Suppressor macrophage treated with lipopolysaccharide for 1 hour (primary cell): ENCODE measurements at places on chromosomes 5 and 9.
A peak's percentile ranks its signal among the peaks of the same experiment; 100 is the strongest.

DNA sequence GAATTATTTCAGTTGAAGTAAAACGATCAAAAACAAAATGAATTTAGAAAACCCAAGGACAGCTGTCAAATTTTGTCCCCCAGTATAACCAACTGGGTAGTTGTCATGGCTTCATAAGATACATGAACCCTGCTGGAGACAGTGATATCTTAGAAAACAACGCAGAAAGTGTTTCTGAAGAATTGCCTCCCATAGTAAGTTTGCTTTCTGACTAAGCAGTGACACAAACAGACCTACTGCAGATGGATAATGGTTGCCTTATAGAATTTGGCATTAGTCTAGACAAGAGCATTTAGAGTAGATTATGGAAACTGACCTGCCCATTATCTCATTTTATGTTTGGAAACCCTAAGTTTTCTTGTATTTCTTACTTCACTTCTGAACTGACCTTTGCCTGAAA, 187.7 kb upstream of the KCNN2 start:
- DNase-seq: no peak

DNA sequence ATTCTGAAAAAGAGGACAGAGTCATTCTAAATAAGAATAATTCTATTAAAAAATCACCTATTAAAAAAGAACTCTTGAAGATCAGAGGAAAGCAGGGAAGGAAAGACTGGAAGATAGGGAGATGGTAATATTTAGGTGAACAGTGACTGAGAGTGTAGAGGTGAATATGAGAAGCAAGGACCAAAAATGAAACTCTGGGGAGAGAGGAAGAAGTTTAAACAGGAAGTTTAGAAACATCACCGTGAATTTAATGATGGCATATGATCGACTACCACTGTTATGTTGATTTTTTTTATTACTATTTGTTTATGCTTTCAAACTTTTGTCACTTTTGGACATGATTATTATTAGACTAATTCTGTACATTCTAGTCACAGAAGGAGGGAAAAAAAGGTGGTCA, 1.7 kb upstream of the SPINK6 start:
- DNase-seq: peak; percentile 29

DNA sequence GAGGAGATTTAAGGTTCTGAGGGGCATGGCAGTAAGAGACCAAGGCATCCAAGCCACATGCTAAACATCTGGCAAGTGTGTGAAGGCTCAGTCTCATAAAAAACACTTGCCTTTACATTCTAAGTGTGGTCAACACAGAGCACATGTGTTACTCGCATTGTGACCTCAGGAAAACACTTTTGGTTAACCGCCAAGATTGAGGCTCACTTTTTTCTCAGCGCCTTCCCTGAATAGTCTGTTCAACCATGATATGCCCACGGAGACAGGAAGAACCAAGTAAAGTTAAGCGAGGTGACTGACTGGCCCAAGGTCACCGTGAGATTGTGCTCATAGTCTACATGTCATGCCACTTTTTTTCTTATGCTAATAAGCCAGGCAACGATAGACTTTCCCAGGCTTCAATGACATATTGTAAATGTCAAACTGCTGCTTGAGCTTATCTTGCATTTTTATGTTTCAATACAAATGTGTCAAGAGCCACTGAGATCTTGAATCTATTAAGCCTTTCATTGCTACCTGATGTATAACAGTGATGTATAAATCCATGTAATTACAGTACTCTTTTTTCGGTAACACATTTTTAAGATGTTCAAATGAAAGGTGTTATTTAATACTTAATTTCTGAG, 21.1 kb upstream of the IL9 start:
- DNase-seq: no peak

- DNase-seq: no peak
Observed at GRCh38 chr9:35705836-35706430, 16.2 kb upstream of the TPM2 start.

DNA sequence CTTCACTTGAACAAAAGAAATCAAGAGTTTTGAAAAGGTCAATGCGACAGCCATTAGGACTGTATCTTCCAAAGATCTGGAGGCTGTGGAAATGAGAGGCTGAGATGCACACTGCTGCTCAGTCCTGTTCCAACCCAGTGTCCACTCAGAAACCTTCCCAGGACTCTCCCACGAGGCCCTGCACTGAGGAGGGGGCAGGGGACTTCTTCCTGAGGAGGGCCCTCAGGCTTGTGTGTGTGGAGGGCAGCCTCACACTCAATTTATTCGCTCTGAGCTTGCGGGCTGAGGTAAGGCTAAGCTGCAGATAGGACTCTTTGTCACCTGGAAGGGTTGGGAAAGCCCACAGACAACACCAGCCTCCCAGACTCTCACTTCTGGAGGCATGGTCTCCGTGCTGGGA, 69.6 kb upstream of the ROR2 start:
- no peak for DNase-seq

GRCh38 chr5:66742083-66742895, 146.1 kb downstream of the MAST4 start:
- no peak for DNase-seq

GRCh38 chr9:135075234-135076142, 12.0 kb upstream of the OLFM1 start:
- DNase-seq: no peak

DNA sequence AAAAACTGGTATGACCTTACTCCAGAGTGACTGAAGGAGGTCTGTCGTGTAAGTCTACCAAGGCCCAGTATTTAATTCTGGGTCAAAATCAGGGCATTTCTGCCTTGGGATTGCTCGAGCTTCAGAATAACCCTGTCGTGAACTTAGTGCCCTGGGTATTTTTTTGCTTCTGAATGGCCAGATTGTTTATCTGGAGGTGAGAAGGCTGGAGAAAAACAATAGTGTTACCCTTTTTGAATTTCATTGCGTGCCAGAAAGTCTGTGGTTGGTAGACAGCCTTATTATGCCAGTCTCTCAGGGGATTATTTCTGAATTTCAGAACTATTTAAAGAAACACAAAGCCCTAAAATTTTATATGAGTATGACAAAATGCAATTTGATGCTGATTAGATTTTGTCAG, 323.4 kb downstream of the CSNK1G3 start:
- DNase-seq: no peak

GRCh38 chr5:172688349-172689217, 47.5 kb downstream of the NEURL1B start:
- peak; percentile 31 for DNase-seq

- no peak for DNase-seq
Observed at GRCh38 chr5:5145651-5146529, 5.8 kb downstream of the ADAMTS16 start.

DNA sequence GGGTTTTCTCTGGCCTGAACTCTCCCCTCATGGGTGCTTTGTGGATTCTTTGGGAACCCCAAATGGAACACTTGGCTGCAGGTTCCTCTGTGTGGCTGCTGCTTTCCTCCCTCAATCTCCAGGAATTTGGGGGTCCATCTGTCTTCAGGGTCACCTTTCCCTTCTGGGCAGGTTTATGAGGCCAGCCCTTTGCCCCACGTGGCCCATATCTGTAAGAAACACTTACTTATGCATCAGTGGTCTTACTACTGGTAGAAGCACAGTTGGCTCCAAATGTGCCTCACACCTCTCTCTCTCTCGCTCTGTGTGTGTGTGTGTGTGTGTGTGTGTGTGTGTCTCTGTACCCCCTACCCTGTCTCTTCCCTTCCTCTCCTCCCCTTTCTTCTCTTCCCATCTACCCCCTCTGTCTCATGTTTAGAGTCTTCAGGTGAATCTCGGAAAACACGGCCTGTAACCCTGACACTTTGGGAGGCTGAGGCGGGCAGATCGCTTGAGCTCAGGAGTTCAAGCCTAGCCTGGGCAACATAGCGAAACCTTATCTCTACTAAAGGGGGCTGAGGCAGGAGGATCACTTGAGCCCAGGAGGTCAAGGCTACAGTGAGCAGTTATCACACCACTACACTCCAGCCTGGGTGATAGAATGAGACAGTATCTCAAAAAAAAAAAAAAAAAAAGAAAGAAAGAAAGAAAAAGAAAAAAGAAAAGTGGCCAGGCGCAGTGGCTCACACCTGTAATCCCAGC, 26.8 kb downstream of the C5orf15 start:
- DNase-seq: no peak

- DNase-seq: peak; percentile 51
Observed at GRCh38 chr9:104748359-104749031, 1.0 kb downstream of the NIPSNAP3A start.

DNA sequence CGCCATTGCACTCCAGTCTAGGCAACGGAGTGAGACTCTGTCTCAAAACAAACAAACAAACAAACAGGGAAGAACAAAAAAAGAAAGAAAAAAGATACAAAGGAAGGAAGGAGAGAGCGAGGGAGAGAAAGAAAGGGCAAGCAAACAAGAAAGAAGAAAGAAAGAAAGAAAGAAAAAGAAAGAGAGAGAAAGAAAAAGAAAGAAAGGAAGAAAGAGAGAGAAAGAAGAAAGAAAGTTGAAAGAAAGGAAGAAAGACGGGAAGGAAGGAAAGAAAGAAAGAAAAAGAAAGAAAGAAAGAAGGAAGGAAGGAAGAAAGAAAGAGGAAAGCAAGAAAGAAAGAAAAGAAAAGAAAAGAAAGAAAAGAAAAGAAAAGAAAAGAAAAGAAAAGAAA, 13.1 kb upstream of the ALDOB start:
- DNase-seq: no peak

- peak; percentile 33 for DNase-seq
Observed at GRCh38 chr5:138212828-138213160, 329 bp downstream of the CDC23 start.

DNA sequence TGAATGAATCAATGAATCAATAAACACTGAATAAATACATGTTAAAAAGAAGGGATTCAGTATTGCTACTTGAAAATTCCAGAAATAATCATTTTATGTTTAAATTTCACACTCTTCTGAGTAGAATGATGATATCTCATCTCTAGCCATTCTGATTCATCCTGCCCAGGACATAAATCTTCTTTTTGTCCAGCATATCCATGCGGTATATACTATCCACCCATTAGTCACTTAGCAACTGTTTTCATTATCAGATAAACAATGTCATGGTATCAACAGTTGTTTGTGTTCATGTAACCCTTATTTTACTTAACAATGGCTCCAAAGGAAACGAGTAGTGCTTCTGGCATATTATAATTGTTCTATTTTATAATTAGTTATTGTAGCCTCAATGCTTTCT, 432.4 kb upstream of the SMC2 start:
- DNase-seq: no peak

DNA sequence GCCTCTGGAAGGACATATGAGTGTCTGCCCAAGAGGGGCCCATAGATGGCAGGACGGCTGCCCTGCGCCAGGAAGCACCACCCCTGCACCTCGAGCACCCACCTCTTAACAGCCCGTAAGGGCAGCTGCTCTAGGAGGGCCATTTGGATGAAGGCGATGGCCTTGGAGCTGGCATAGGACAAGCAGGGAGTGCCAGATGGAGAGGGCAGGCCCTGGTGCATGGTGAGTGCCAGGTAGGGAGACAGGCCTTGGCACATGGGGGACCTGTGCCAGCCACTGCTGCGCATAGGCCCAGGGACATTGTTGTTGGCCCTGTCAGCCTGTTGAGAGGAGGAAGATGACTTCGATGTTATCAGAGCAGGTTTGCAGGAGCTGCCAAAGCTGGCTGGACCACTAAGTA, 134.2 kb downstream of the SLC25A46 start:
- DNase-seq: no peak

- DNase-seq: no peak
Observed at GRCh38 chr5:93589152-93589828, 6.3 kb downstream of the NR2F1 start.

DNA sequence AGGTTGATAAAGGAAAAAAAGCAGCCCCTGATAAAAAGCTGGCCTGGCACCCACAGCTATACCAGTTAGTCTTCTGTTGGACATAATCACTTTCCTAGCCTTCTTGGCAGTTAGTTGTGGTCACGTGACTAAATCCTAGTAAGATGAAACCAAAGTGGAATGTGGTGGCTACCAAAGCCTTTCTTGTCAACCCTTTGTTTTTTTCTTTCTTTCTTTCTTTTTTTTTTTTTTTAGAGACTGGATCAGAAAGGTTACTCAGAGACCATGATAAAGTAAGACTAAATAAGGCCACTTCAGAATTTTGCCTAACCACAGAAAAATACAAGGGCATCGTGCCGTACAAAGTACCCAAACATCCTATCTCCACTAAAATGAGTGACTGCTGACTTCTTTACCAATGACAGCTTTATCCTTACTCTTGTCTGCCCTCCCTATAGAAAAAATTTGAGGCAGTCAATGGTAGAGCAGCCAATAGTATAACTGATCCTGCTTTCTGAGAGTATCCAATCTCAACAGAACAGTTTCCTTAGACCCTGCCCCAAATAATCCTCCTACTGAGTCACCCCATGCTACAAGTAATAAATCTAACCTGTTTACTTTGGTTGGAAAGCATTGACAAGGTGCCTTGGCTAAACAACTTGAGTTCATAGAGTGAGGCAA, 14.2 kb upstream of the KIF27 start:
- no peak for DNase-seq

DNA sequence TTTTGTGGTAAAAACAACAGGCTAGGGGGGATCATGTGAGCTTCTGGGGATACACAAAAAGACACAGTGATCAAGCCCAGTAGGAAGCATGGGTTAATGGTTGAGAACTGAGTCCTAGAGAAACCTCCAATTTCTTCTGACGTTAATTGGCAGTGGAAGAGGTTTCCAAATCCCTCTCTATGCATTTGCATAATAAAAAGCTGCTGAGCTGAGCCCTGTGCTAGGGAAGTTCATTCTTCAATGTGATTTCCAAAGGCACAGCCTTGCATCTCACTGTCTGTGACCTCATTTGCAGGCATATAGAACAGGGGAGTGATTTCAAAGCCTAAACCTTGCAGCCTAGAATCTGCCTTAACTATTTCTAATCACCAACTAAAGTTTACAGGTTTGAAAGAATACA, 812 bp downstream of the DNAH5 start:
- DNase-seq: no peak

- no peak for DNase-seq
Observed at GRCh38 chr5:86127696-86128095, 490.0 kb upstream of the COX7C start.

DNA sequence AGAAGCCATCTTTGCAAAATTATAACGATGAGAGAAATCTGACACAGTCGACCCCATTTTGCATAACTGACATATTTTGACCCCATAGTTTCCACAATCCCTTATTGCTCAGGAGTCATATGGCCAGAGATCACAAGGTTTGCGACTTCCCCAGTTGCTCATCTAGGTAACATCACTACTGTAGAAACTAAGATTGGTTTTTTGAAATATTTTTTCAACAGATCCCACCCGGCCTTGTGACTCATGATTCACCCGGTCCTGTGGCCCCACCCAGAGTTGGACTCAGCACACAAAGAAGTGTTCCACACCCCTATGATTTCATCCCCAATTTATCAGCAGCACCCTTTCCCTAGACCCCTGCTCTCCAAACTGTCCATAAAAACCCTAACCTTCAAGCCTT, 50.2 kb downstream of the TIMD4 start:
- DNase-seq: no peak
